ENCODE measurements at places on chromosomes 2 and 18. TPM values are rescaled to one million over a fixed set of nuclear protein-coding genes. Genes with fewer than 3 reads are reported as not detected.
A peak's percentile ranks its signal among the peaks of the same experiment; 100 is the strongest.

DNA sequence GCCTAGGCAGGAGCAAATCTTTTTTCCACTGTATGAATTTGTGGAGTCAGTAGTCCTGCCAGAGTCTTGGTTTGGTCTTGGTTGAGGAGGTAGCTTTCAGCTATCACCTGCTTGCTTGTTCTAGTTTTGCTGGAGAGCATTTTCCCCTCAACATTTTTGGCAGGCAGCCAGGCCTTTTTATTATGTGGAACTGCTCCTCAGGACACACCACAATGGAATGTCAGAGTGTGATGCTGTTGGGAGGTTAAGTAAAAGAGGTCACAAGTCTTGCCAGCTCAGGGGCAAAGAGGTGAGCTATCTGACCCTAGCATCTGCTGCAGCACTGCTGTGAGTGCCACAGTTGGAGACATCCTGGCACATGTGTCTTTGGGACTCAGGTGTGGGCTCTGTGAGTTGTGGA, 258.0 kb downstream of the CNTNAP5 start:
- no peak for DNase-seq

- DNase-seq = no peak
Measured at GRCh38 chr2:186135686-186136085, 350.4 kb upstream of the ZC3H15 start.

DNA sequence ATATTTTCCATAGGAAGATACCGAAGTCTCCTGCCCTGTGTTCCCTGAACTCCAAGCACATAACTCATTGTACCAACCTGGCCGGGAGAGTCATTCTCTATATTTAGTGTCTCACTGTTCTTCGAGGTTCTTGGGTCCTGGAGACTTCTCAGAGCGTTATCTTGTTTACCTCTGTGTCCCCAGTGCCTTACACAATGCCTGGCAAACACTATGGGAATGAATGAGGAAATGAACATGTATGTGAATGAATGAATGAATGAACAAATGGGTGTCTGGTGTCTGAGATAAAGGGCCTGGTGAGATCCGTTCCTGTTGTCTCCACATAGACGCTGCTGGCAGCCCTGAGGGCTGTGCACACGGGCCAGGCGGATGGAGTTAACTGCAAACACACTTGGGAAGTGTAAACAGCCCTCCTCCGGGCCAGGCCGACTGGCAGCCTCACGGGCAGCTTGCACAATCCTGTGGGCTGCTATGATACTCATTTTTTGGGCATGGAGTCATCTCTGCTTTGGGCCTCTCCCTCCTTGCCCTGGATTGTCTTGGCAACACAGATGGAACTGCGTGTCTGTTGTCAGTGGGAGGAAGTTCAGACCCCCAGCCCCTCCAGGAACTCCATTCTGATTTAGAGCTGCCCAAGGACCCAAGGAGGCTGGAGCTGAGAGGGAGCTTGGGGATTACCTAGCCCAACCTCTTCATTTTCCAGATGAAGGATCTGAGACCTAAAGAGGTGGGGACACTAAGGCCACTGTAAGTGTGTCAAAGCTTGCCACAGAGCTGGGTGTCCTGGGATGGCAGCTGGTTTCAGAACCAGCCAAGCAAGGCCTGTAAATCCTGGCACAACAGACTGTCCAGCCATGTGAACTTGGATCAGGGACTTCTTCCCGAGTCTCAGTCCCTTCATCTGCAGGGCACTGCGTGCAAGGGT, 124.4 kb downstream of the INHBB start:
- DNase-seq = no peak

GRCh38 chr18:33666915-33667314, 88.9 kb downstream of the ASXL3 start:
- DNase-seq = no peak

DNA sequence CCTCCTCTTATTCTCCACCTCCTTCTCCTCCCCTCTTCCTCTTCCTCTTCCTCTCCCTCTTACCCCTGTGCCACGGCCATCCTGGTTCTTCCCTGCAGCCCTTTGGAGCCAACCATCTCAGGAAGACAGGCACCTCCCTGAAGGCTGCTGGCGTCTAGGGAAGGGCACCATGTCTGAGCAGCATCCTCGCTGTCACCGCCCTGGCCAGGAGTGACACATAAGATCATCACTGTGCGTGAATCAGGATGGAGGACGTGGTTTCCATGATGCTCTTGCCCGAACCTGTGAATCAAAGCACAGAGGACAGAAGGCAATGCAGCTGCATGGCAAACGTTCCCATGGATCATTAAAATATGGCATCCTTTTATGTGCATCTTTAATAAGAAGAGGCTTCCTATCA, 236.0 kb downstream of the SH3BP4 start:
- no peak for DNase-seq

DNA sequence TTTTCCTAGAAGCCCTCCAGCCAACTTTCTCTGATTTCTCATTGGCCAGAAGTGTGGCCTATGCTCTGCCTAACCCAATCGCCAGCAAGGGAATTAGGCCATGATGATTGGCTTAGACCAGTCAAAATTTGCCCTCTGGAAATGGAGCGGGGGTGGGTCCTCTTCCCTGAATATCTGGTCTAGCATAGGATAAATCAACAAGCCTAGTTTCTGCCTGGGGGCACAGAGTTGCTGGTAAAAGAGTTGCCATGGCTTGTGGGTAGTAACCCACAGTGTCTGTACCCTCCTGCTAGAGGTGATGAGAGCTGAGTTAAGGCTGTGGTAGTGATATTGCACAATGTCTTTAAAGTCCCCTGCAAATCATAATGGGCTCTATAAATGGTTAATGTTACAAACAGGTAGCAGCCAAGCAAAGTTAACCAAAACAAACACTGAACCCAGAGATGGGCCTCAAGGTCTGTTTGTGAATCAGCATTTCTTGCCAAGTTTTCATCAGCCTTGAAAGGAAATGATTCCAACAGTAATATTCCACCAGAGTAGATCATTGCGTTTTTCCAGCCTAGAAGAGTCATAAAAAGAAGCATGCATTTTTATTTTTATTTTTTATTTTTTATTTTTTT, 19.3 kb downstream of the GALM start:
- DNase-seq = no peak

DNA sequence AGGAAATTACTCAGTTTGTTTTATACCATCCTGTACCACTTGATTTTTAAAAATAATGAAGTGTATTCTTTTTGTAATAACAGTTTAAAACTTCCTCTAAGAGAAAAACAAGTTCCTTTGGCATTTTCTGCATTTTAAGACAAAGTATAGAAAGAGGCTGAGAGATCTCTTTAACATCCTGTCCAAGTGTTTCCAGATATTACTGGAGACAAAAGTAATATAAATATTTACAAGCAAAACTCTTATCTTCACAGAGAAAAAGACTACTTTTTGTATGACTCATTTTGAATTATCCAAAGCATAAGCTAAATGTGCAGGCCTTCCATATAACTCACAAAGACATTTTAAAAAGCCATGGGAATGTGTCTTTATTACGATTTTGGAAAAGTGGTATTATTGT, 221.1 kb downstream of the RDH14 start:
- no peak for DNase-seq

DNA sequence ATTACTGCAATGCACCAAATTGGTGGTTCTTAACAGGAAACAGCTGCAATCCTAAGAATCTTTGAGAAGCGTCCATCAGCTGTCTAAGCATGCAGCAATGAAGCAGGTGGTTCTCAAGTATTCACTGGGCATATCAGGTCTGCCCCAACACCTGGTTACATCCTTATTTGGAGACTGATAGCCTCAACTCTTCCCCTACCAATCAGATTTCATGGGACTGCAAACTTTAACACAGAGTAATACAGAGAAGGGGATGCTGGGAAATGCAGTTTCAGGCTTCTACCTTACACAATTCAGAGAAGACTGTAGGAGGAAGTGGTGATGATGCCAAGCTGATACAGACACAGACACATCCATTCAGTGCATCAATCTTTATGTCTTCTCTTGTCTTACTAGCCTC, 240.5 kb downstream of the BCL2 start:
- no peak for DNase-seq

- no peak for DNase-seq
Measured at GRCh38 chr18:48983793-48984437, 33.1 kb upstream of the SMAD7 start.

GRCh38 chr2:15128846-15129245, 432.3 kb downstream of the NBAS start:
- no peak for DNase-seq

- peak; percentile 21 for DNase-seq
Measured at GRCh38 chr2:111122631-111123421, 2.1 kb downstream of the BCL2L11 start.

DNA sequence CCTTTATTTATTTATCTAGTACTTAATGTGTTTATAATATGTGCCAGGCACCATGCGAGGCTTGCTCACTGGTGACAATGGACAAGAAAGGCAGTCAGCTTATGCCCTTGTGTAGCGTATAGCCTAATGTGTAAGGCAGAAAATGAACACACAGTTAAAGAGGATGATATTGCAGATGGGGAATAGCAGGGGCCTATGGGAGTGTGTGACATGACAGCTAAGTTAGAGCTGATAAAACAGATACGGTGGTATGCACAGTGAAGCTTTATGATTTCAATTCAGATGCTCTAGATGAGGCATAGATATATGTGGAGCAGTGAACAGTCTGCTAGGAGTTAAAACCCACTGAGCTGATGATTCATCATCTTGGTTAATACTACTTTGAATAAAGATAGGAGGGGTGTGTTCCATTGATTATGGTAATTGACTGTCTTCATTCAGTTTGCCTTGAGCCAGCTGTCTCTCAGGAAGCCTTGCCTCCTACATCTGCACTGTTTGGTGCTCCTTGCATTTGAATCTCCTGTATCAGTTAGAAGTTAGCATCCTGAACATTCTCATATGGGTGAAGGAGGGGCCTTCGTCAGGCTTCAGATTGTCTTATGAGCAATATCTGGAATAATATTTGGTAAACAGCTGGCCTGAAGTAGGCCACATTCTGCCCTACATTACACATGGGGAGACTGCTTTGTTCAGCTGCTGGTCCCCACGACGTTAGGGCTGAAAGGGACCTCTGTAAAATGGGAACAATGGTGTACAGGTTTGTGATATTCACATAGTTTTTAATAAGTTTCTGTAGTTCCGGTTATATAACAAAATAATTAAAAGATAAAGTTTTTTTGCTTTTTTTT, 13.2 kb downstream of the MAP4K4 start:
- DNase-seq = no peak

DPP10 gene
- total RNA-seq = not detected

CHMP1B gene
- 24.8 TPM for total RNA-seq

LAMA3 gene
- not detected for total RNA-seq

DLX1 gene
- not detected for total RNA-seq

IL36RN gene
- total RNA-seq = not detected

CAB39 gene
- total RNA-seq = 170 TPM

GAL3ST2 gene
- 0.51 TPM for total RNA-seq

CCNT2 gene
- total RNA-seq = 41.4 TPM
